ENCODE measurements at places on chromosomes 3 and 15.

DNA sequence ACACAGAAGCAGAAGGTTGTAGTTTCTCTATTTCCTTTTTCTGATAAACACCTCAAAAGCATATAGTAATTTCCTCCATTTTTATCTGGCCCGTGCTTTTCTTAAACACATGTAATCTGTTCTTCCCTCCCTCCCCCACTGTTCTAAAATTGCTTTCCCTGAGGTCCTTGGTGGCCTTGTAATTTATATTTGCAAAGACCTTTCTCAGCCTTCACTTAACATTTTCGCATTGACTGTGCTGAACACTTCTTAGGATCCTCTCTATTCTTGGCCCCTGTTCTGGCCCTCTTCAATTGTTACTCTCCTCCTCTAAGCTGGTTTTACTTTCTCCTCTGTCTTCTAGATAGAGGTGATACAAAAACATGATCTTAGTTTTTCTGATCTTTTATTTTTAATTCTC lies 28.3 kb downstream of the GAP43 start:
- no peak for DNase-seq

DNA sequence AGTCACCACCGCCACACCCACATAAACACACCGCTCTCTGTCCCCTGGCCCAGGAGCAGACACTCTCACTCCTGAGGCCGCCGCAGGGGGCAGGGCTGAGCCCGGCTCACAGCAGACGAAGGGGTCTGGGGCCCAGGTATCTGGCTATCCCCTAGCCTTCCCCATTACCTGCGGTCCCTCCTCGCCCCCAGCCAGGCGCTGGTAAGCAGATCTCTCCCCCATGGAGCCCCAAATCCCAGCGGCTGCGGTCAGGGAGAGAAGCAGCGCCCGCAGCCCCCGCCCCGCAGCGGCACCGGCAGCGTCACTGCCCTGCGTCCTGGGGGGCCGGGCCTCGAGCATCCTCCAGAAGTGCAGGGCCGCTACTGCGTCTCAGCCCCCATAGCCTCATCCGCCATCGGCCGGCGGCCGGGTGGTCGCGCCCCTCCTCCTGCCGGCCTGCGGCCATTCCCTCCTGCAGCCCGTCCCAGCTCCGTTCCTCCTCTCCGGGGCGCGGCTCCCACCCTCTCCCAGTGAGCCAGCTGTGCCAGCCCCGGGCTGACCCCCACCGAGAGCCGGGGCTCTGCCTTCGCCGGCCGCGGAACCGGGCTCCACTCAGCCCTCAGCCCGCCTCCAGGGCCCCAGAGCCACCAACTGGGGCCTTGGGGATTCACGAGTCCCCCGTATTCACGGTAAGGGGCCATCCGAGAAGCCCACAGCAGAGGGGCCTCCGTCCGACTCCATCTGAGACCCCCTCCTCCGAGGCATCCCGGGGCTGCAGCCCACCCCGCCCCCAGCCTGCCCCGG lies 13.1 kb downstream of the TNK2 start:
- DNase-seq: no peak

DNA sequence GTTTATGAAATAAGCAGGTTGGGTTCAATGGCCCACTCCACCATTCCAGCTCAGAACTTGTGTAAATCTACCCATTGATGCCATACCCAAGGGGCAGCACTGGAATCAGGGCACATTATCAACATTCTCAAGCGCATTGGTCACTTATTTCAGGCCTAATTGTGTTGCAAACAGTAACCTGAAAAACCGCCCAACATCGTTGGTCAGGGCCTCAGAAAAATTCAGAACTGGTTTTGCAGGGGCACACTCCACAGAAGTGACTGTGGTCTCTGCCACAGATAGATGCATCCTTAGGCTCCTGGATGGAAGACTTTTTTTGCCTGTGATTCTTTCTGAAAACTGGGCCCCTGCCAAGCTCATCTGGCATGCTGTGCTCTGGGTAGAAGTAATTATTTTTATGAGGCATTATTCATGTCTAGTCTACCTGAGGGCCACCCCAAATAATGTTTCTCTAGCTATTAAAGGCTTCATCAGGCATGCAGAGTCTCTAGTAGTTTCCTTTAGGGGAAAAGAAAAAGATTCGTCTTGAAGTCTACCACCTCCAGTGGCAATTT lies 21.7 kb upstream of the LRTM1 start:
- no peak for DNase-seq

DNA sequence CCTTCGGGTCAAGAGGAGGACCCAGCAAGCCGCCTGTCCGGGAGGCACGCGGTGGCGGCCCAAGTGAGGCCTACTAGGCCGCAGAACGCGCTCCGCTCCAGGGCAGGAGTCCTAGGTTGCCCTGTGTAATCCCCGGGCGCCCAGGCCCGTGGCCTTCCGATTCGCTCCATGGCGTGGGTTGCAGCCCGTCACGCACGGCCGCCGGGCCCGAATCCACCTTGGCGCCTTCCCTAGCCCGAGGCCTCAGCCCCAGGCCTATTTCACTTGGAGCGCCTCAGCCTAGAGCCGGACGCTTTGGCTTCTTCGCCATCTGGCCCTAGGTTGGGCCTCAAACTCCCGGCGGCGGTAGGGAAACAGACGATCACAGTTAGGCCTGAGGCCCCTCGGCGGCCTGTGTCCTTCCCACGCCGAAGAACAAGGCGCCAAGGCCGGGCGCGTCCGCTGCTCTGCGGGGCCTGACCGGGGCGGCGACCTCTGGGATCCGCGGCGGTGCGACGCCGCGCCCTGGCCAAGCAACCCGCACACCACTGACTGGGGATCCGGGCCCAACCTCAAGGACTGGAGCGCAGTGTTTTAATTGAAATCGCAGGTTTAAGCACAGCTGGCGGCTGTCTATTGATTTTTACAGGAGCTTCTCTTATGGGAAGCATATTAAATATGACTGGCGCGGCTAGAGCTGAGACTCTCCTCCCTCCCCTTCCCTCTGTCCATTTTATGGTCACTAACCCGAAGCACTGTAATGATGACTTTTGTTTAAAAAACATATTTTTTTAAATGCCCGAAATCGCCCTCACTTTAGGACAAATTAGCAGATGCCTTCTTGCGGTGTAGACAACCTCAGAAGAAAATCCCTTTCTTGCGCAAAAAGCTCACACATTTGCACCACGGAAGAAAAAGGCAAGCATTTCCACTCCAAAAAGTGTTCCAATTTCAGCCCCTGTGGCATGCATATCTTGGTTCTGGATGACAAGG lies 3.8 kb upstream of the FEZF2 start:
- DNase-seq: no peak

DNA sequence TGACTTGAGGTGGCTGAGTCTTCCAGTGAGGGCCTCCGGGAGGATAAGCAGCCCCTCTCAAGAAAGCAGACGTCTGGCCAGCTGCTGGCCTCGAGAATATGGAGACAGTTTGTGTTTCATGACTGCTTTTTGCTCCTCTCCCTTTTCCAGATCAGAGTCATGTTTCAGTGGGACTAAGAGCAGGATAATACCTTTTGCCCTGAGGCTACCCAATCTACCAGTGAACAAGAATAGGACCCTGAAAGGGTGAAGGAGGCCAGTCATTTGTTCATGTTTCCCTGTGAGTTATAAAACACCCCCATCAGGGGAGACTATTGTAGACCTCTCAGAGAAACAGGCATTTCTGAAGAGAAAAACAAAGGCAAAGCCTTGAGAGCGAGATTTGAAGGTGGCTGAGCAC lies 137.4 kb downstream of the RYR3 start:
- DNase-seq: no peak

DNA sequence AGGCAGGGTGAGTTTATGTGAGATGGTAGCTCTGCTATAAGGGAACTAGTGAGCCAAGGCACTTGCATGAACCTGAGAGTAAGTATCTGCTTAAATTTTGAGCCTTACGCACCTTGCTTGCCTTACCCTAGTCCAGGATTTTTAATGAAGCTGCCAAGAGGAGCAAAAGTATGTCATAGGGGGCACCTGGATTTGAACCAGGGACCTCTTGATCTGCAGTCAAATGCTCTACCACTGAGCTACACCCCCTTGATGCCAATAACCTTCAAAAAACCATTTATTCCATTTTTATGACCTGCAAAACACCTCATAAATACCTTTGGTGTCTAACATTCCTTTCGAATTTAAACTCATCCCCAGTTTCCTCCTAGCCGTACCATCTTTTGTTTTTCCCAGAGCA lies 88.3 kb upstream of the ACP3 start:
- DNase-seq: no peak

DNA sequence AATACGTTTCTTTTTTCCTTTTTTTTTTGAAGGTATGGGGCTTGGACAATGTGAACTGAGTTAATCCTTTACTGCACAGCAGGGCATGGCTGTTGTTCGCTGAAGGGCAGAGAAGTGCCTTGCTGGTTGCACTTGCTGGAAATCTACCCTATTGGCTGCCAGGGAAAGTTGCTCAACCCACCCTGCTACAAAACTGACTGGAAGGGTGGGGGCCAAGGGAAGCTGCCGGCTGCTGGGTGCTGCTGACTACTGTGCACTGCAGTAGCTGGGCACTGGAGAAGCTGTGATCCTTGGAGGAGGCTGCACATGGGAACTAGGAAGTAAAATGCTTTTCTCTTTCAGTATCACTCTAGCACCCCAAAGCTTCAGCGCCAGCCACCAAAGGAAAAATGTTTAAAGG lies 70.5 kb downstream of the ETV5 start:
- DNase-seq: no peak

GRCh38 chr3:158519776-158520175 lies 51.2 kb upstream of the MLF1 start:
- DNase-seq: no peak

DNA sequence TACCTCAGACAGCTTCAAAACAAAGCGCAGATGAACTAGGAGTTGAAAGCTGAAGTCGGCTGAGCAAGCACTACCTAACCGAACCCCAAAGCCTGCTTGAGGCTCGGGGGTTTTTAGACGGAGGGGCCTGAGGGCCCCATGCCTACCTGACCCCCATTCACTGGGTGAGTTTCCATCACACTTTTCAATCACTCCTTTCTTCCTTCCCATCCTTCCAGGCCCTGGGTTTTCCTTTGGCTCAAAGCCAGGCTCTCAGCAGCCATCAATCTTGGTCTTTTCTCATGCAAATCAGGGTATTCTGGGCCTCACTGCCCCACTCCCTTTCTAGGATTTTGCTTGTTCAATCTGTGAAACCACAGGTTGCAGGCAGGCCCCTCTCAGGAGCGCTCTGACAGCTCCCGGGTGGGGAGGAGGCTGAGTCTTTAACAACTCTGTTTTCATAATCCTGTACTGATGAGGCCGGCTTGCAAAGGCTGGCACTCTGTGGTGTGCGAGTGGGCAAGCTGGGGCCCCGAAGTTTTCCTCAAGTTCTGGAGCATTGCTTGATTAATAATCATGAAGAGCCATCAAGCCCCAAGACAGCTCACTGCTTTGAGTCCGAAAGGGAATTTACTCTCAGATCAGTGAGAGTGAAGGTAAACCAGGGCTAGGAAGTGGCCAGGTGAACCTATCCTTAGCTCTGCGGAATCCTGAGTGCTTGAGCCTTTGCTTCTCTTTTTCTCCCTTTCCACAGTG lies 97.6 kb downstream of the FRMD4B start:
- no peak for DNase-seq

DNA sequence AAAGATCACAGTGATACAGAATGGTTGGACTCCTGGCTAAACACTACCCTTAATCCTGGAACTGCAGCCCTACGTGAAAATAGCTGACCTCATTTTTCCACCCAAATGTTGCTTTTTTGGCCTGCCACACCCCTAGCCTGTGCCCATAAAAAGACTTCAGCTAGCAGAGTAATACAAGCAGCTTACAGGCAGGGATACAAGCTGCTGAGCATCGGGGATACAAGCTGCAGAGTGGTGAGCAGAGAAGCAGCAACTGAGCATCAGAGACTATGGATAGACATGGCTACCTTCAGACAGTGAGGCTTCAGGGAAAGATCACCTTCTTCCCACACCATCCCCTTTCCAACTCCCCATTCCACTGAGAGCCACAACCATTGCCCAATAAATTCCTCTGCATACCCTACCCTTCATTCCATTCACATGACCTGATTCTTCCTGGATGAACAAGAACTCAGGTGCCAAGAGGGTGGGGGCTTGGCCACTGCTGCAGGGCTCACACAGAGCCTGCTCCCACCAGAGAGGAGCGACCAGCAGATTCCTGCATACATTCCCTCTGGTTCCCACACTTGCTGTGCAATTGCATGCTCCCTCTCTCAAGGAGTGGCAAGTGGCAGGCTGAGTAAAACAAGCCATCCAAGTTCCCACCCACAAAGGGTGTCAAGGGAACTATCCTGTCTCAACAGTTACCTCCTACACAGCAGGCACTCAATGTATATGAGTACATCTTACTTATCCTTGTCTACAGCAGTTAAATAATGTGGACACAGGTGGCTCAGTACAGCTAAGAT lies 217.5 kb downstream of the ALCAM start:
- DNase-seq: no peak

- DNase-seq: no peak
Observed at GRCh38 chr15:75195766-75196241, 5.9 kb upstream of the C15orf39 start.

All from caudate nucleus (tissue), 63 donors.